ENCODE measurements at places on chromosomes 2 and 18.

DNA sequence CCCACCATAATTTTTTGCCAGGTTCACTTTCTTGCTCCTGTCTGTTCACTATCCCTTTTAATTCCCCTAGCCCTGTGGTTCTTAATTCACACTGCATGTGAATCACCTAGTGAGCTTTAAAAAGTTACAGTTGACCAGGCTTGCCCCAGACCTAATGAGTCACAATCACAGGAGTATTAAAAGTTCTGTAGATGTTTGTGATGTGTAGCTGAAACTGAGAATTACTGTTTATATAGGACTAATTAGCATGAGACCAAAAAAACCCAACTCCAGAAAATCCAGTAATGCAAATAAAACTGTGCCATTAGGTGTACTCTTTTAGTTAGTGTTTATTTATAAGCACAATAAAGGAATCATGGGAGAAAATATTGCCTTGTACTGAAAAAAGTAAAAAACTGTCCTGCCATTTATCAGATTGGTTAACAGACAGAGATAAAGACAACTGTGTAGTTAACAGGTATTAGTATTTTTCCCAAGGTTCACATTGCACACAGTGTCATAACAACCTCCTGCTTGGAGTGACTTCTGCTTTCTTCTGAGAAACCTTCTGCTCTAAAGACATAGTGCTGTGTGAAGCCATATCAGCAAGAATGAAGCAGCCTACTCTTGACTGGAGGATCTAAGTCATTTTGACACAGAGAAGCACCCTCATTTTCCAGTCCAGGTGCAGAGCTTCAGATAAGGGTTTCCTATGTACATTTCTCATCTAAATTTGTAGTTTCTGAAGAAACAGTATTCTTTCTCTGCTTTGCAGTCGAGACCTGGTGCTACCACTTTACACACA lies 39.0 kb downstream of the VAPA start:
- no peak for DNase-seq

- no peak for DNase-seq
Observed at GRCh38 chr2:109519513-109519912, 94.3 kb downstream of the SEPTIN10 start.

DNA sequence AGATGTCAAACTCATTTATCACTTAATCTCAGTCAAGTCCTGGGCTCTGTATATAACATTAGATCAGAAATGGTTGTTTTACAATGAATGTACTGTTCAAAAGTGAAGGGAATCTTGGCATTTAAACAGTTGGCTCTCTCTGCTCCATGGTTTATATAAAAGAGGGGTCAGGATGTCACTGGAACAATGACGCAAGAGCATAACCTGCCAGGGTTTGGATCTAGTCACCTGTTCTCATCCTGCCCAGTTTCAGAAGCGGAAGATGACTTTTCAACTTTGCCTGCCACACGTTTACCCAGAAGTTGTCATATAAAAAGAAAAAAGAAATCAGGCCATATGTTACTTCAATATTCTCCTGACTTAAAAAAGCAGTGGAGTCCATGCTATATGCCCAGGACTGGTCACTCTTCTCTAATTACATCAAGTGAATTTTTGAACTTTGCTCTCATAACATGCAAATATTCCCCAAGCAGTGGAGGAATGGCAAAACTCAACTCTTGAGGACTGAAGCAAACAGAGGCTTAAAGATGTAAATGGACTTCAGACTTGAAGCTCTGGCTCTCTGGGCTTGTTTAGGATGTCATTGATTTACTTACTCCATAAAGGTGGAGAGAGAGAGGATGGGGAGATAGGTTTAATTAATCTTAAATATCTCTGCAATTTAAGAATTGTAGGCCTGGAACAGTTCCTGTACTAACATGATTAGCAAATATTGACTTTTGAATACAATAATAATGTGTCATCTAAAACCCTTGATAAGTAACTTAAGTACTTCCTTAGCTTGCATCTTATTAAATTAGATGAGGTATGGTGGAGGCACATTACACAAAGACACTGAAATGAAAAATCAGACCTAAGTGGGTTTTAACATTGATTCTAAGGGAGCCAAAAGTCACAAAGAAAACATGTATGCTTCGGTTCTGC lies 58.3 kb downstream of the ETAA1 start:
- DNase-seq: no peak

GRCh38 chr18:44098551-44099098 lies 582.1 kb upstream of the SETBP1 start:
- DNase-seq: peak; percentile 37

GRCh38 chr2:101528501-101528900 lies 53.6 kb upstream of the RFX8 start:
- DNase-seq: no peak

DNA sequence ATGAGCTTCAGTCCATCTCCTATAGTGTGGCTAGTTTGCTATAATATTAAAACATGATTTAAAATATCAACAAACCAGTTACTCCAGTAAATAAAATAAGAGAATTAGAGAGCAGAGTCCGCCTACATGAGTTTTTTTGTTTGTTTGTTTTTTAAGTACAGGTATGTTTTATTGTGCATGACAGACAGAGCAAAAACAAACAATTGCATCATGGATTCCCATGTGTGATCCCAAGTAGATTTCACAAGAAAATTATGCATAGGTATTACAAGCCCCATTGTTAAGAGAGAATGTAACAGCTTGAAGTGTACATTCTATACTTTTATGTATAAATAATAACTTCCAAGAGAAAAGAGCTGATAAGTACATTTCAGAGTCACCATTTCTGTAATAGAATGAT lies 21.0 kb downstream of the SULT1C3 start:
- DNase-seq: no peak

GRCh38 chr18:25736516-25736915 lies 353.9 kb downstream of the SS18 start:
- DNase-seq: no peak

GRCh38 chr2:30394096-30394495 lies 53.0 kb upstream of the LCLAT1 start:
- DNase-seq: peak; percentile 3

DNA sequence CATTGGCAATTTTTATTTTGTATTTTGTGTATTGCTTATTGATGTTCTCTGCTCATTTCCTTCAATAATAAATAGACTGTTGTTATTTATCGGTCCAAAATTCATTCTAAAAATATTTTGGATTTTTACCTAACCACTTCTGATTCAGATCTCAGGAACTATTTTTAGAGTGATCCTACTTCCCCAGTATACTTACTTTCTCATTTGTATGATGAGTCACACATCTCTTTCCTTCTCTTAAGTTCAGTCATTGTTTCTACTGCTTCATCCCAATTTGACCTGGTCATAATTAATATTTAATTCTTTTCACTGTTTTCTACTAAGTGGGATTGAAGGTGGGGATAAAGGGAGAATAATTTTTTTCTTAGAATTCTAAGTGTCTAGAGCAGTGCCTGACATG lies 75.1 kb downstream of the AGPS start:
- no peak for DNase-seq

- no peak for DNase-seq
Observed at GRCh38 chr2:20314562-20315501, 35.8 kb downstream of the PUM2 start.

GRCh38 chr2:175435012-175435411 lies 253.5 kb upstream of the ATP5MC3 start:
- no peak for DNase-seq

- DNase-seq: no peak
Observed at GRCh38 chr2:239279508-239280295, 121.1 kb downstream of the HDAC4 start.

DNA sequence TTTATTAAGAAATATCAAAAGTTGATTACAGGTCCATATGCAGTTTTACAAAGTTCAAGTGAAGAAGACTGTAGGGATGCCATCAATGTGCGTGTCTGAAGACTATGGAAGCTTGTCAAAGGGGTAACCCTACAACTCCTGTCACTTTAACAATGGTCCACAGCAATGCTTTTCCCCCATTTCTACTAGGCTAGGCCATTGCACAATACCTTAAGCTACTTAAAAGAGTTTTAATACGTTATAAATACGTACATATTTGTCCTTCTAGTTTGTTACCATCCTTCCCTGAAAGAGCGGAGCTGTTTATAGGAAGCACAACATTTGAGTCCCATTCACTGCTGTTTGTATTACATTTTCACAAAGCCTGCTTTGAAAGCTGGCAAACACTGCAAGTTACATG lies 26.7 kb downstream of the CNRIP1 start:
- no peak for DNase-seq

DNA sequence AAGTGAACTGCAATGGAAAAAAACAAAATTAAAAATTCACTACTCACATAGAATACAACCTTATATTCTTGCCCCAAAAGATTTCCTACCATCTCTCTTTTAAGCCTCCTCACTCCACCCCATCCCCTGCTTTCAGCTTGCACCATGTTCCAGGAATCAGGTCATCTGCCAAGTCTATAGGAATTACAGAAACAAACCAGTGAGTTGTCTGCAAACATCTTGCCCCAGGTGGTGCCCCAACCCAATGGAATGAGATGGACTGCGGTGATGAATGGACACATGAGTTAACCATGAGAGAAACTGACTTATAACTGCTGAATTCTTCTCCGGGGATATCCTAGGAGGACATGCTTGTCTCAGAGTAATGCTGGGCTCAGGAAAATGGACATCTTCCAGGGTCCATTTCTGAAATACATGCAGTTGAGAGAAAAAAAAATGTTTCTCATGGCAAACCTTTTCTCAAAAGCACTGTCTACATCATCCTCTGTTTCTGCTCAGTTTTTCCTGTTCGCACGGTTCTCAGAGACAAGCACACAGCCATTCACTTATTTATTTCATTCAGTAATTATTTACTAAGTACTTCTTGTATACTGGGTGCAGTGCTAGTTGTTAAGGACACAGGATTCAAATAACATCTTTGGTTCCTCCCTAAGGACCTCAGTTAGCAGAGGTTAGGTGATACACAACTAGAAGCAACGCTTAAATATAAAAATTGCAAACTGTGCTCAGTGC lies 350.0 kb downstream of the RND3 start:
- no peak for DNase-seq

- DNase-seq: no peak
Observed at GRCh38 chr2:113012436-113013335, 7.4 kb downstream of the IL36A start.

DNA sequence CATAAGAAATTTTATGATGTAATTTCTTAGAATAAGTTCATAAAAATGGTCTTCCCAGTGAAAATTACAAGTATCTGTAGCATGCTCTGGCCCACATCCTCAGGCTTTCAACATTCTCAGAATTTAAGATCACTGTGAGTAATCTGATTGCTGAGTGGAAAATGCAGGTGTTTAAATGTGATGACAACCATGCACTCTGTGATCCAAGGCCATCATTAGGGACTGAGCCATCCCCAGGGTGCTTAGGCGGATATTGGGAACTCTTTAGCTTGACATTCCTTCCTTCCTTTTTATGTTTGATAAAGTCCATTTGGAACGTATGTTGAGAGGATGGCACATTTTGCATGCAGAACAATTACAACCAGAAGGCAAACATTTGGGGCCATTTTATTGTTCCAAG lies 95.5 kb downstream of the ARL4C start:
- no peak for DNase-seq

DNA sequence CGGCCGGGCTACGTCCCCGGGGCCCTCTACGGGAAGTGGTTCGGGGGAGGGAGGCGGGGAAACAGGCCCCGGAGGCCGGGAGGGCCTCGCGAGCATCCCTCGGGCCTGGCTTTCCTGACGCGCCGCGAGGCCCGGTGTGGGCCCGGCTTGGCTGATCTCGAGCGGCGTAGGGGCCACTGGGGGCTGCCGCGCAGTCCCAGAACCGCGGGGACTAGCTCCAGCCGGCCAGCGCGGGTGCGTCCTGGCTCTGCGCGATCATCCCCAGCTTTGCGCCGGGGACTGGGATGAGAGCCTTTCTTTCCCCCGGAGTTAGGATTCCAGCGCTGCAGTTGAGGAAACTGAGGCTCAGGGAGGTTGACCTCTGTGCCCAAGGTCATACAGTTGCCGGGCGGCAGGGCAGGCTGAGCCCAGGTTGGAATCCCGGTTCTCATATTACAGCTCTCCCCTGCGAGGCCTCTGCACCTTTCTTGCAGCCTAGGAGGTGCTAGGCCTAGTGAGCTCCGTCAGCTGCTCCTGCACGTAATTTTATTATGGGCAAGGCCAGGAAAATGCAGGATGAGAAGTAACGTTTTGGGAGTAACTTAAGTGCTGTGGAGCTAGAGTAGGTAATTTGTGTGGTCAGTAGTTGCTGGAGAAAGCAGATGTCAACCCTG lies 501 bp downstream of the LPIN1 start:
- peak; percentile 43 for DNase-seq

GRCh38 chr2:62466503-62466854 lies 39.5 kb downstream of the TMEM17 start:
- no peak for DNase-seq

GRCh38 chr2:172281648-172282570 lies 145.5 kb upstream of the ITGA6 start:
- no peak for DNase-seq

DNA sequence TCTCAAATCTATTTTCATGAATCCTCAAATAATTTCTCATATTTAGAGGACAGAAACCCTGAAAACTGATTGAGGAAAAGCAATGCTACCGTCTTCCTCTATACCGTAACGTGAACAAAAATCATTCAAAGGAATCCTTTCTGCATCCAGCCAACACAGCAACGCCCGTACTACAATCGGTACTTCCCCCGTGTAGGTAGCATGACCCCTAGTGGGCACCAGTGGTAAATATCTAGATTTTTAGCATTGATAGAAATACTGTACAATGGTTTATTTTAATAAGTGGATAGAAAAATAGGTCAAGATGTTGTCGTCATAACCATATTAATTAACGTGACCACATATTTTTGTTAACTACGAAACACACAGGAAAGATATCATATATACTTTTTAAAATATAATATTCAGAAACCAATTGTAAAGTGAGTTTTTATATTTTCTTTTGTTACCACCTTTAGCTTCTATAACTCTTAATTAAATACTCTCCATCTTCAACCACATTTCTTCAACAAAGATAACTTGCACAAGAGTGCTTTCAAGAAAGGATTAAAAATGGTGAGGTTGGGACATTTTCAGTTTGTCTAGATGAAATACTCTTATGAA lies 194.1 kb downstream of the SS18 start:
- DNase-seq: peak; percentile 10

GRCh38 chr2:14756122-14756541 lies 123.6 kb downstream of the LRATD1 start:
- DNase-seq: no peak

GRCh38 chr18:59799383-59800015 lies 100.3 kb upstream of the PMAIP1 start:
- no peak for DNase-seq

- peak; percentile 77 for DNase-seq
Observed at GRCh38 chr2:9768388-9768787, 74.9 kb upstream of the TAF1B start.

- no peak for DNase-seq
Observed at GRCh38 chr2:35582637-35583036, 772.9 kb upstream of the CRIM1 start.

DNA sequence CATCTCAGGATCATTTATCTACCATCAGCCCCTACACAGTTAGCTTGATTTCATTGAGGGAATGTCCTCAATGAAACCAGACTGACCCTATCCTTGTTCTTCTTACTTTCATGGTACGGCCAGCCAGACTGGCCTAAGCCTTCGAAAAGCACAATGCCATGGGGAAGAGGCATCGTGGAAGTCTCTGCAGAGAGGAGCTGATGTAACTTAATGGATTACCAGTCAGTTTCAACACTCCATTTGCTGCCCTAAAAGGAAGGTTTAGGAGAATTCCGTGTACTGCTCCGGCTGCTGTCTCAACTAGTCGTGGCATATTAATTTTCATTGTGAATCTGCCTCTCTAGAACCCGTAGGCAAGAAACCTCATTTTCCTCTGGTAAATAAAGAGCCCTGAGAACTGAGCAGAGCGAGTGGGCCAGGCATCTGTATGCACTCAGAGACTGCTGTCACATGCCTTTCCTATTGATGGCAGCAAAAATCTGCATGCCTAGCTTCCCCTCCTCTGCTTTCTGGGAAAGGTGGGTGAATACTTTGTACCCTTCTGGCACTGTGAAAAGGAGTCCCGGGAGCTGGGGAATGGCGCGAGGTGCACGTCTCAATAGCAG lies 184.9 kb downstream of the KLHL29 start:
- no peak for DNase-seq
